ENCODE measurements at places on chromosomes 12 and 14. TPM values are rescaled to one million over a fixed set of nuclear protein-coding genes. Genes with fewer than 3 reads are reported as not detected.

Gene FLRT2
- 53.2 TPM for total RNA-seq

Gene SLC38A4
- 0.27 TPM for total RNA-seq

Gene GUCY2C
- total RNA-seq, result 0.08 TPM

Gene TAC3
- total RNA-seq, result not detected

Gene PTPRO
- total RNA-seq, result 0.08 TPM

Gene GYS2
- not detected for total RNA-seq

Gene TPPP2
- not detected for total RNA-seq

Gene P3H3
- 10.6 TPM for total RNA-seq

Gene SERPINA10
- not detected for total RNA-seq

Gene GALNT6
- 72.2 TPM for total RNA-seq

Gene OAS2
- total RNA-seq, result 3.5 TPM

Gene PLEKHG7
- not detected for total RNA-seq

Gene TMBIM4
- total RNA-seq, result 89.8 TPM

Gene SLC35E3
- total RNA-seq, result 1.1 TPM

Gene TAS2R7
- not detected for total RNA-seq

Gene DLGAP5
- 44.8 TPM for total RNA-seq

Gene MIA2
- total RNA-seq, result 19.8 TPM

Gene TSPAN8
- total RNA-seq, result not detected

Gene PDE3A
- total RNA-seq, result not detected

Gene KCNC2
- total RNA-seq, result not detected

Gene CAPS2
- 1.6 TPM for total RNA-seq

Gene CCDC198
- not detected for total RNA-seq

Gene IPO8
- 9.1 TPM for total RNA-seq

Gene P2RX2
- not detected for total RNA-seq

Gene MYO1H
- total RNA-seq, result not detected

Gene LMO3
- 0.04 TPM for total RNA-seq

Gene CD69
- not detected for total RNA-seq

Gene MYO1A
- not detected for total RNA-seq

Gene DDX55
- 10.0 TPM for total RNA-seq

Gene RFLNA
- total RNA-seq, result 26.7 TPM

Gene LRIG3
- 23.0 TPM for total RNA-seq

Gene SLC8A3
- 0.04 TPM for total RNA-seq

Gene DHRS2
- not detected for total RNA-seq

Gene TRHDE
- 0.47 TPM for total RNA-seq

Gene HOXC9
- total RNA-seq, result 5.2 TPM

Gene SLCO1C1
- not detected for total RNA-seq

Gene AJUBA
- 144 TPM for total RNA-seq

Gene ANKRD33
- total RNA-seq, result not detected

Gene RERG
- total RNA-seq, result not detected

Gene DCP1B
- total RNA-seq, result 12.7 TPM

All from hair follicular keratinocyte (primary cell).